Psoas muscle (tissue), 8 donors: ENCODE measurements at places on chromosomes 3 and 15. TPM values are rescaled to one million over a fixed set of nuclear protein-coding genes. Genes with fewer than 3 reads are reported as not detected.

DNA sequence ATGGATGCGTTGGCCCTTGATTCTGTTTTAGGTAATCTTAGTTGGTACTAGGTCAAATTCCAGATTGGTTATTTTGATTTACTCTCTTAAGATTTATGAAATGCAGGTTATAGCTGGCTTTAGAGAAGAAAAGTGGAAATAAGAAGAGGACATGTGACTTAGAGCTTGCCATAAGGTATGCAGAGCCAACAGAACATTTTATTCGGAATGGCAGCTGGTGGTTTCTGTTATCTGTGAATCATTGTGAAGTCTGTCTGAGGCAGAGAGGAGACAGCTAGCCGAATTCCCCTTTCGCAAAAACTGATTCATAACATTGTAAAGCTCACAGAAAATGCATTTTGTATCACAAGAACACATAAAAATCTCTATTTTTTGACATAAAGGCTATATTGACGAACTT lies 82.1 kb downstream of the FILIP1L start:
- no peak for DNase-seq

- no peak for DNase-seq
Measured at GRCh38 chr3:86104154-86104553, 886.8 kb downstream of the VGLL3 start.

DNA sequence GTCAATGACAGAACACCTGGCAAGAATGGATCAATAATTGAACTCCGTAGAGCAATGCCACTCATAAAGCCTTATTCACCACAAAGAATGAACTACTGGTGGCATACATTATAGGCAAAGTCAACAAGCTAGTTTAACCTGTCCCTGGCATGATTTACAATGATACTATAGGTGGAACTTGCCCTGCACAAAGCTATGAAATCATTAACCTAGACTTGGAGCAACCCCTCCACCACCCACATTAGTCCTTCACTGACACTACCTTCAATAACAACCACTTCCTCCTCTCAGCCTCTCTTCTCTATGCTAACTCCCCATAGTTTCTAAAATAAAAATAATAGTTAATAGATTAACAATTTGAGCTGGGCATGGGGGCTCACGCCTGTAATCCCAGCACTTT lies 54.4 kb downstream of the ACAP2 start:
- DNase-seq: no peak

Gene NOX5
- 0.03 TPM for polyA plus RNA-seq

DNA sequence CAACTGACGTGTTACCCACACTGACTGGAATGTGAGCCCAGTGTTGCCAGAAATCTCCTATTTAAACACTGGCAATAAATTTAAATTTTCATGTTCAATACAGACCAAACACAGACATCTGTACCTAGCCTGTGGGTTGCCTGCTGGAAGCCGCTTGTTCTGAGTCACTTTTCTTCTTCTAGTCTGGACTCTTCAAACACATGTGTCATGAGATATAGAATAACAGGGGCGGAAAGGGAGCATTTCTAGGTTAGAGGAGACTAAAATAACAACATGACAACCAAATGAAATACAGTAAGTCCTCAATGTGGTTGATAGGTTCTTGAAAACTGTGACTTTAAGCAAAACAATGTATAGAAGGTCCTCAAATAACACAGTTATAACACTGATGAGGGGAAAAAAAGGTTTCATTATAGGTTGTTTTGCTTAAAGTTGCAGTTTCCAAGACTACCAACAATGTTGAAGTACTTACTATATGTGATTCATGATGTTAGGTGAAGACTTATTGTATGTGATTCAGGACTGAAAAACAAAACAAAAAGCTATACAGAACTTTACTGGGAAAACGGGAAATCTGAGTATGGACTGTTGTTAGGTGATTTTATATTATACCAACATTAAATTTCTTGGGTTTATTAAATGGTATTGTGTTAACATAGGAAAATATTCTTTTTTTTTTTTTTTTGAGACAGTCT lies 63.1 kb downstream of the PRKAR2A start:
- no peak for DNase-seq

- no peak for DNase-seq
Measured at GRCh38 chr3:9622438-9622837, 26.9 kb upstream of the MTMR14 start.

Gene LIPC
- 0.01 TPM for polyA plus RNA-seq

DNA sequence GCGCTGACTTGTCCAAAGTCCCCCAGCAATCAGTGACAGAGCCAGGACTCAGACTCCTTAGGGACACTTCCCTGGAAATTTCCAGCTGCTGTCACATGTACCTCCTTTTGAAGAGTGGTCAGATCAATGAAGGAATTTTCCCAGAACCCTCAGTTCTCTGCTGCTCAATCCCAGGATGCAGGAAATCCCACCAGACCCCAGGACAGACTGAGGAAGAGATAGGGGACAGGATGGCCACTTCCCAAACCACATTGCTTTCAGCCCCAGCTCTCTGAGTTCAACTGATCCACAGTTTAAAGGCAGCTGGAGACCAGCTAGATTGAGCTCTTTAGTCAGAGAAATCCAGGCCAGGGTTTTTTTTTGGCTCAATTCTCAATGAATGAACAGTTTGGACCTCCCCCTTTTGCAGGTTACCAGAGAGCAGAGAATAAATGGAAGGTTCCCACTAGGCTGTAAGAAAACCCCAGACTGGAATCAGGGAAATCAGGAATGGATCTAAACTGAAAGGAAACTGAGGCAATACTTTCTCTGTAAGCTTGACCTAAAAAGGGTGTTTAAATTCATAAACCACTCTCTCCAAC lies 1.5 kb downstream of the CYP1A1 start:
- no peak for DNase-seq

Gene XCR1
- 0.01 TPM for polyA plus RNA-seq

GRCh38 chr15:43702174-43702573 lies 8.5 kb downstream of the CKMT1A start:
- no peak for DNase-seq

- no peak for DNase-seq
Measured at GRCh38 chr15:71804226-71804625, 6.1 kb upstream of the NR2E3 start.

Gene DUOX1
- polyA plus RNA-seq: 0.03 TPM

DNA sequence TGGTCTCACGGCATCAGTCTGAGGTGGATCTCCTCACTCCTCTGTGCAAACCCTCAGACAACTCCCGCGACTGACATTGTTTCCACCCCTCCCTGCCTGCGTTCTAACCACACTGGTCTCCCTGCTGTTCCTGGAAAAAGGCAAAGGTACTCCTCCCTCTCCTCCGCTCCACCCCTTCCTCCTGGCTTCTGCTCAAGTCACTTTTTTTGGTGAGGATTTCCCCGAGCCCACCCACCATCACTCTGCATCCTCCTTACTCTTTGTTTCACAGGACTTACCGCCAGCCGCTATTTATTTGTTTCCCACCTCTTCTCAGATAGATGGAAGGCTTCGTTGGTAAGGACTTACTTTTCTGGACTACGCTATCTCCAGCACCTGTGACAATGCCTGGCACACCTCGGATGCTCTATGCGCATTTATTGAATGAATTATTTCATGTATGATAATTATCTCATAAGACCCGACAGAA lies 25.6 kb downstream of the PRR23E start:
- no peak for DNase-seq

Gene CISH
- 12.8 TPM for polyA plus RNA-seq

Gene TEX55
- 0.05 TPM for polyA plus RNA-seq

GRCh38 chr3:30342318-30343060 lies 263.9 kb upstream of the TGFBR2 start:
- no peak for DNase-seq

Gene SSUH2
- 0.11 TPM for polyA plus RNA-seq

- no peak for DNase-seq
Measured at GRCh38 chr15:71791975-71792374, 18.4 kb upstream of the NR2E3 start.

Gene THRB
- 16.2 TPM for polyA plus RNA-seq

GRCh38 chr3:150344079-150344759 lies 63.9 kb upstream of the TSC22D2 start:
- DNase-seq: no peak

DNA sequence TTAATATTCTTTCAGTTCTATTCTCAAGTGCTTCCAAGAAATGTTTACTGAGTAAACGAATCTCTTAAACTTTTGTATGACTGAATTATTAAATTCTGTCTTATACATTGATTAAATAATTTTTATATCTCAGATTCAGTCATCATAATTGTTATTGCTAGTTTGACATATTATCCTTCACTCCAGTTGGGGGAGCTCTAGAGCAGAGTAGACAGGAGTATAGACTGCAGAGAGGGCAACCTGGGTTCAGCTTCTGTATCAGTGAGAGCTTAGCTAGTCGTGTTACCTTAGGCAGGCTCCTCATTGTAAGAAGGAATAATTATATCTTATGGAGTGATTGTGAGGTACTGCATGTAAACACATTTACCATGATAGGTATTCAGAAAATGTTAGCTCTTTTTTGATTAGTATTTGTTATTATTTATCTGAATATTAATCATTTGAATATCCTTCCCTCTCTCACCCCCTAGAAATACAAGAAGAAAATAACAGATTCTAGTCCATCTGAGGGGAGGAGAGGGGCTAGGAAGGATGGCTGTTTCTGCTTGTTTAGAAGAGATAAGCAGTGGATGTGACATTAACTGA lies 31.0 kb upstream of the ZCWPW2 start:
- DNase-seq: no peak

Gene MITF
- polyA plus RNA-seq: 49.9 TPM

Gene LTF
- polyA plus RNA-seq: 0.73 TPM

Gene KCNH8
- not detected for polyA plus RNA-seq

DNA sequence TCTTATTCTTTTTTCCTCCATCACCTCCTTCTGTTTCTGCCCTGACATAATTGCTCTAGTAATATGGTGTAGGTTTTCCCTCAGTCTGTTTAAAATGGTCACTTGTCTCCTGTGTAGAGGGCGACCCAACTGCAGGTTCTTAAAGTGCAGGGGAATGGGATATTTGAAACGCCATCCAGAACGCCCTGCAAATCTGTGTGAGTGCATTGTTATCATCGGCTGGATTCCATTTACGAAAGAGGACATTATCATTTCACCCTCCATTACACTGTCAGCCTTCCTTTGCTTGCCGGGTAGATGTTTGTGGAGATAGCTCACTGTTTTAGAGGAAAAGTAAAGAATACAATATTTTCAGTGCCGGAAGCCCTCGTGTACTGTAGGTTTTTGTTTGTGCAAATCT lies 354.0 kb downstream of the LRTM1 start:
- no peak for DNase-seq

DNA sequence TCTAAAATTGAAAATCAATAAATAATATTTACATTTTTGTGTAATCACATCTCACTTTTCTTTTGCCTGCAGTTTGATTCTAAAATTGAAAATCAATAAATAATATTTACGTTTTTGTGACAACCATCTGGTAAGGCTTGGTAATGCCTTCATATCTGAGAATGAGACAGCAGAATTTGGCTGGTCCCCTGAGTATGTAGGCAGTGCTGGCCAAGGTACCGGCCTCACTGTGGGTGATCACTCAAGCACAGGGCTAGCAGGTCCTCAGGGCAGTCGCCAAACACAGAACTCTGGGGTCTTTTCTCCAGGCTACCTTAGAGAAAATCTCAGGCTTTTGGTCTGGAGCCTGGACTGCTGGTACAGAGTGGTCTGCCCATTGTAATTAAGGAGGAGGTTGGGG lies 26.2 kb downstream of the RTP3 start:
- DNase-seq: no peak

- no peak for DNase-seq
Measured at GRCh38 chr3:78825858-78826215, 942.0 kb downstream of the ROBO1 start.

Gene ZNF620
- polyA plus RNA-seq: 1.1 TPM

- no peak for DNase-seq
Measured at GRCh38 chr3:11272906-11273574, 843 bp downstream of the ATG7 start.

DNA sequence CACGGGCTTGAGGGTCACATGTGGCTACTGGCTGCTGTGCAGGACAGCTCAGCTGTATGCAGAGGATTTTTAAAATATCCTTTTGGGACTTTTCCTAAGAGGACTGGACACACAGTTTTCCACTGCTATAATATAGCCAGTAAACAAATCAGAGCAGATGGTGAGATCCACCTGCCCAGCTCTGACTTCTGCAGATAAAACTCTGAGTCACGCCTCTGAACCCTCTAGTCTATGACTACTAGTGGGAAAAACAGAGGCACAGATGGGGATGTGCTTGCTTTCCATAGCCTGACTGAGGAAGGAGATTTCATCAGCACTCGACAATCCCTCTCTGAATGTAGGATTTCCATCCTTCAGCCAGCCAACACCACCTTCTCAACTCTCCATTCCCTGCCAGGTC lies 45.1 kb downstream of the COLQ start:
- DNase-seq: no peak

Gene ZBBX
- not detected for polyA plus RNA-seq

GRCh38 chr15:69719527-69720240 lies 267.1 kb downstream of the RPLP1 start:
- DNase-seq: no peak

GRCh38 chr15:73442968-73443367 lies at the start of gene REC114:
TSS of gene REC114 (plus strand) at chr15:73443164. CDS start at chr15:73443186, 22 bp downstream.
- DNase-seq: no peak

DNA sequence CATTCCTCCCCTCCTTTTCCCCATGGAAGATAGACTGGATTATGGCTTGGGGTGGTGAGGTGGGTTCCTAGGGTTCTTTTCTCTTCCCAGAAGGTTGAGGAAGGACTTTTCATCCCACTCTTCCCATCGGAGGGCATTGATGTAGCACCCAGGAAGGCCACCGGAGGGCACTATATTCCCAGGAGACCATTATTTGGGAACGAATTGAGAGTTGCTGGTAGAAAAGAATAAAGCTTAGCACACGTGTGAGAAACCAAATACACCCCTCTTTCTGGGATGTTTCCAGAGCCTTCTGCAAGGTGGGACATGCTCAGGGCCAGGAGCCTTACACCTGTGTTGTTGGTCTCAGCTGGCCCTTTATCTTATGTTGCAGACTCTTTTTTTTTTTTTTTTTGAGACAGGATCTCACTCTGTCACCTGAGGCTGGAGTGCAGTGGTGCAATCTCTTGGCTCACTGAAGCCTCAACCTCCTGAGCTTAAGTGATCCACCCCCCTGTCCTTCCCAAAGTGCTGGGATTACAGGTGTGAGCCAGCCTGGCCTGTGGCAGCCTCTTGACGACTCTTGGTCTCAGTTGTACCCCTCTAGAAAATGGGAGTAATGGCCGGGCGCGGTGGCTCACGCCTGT lies 6.3 kb upstream of the CDC25A start:
- DNase-seq: no peak

- peak; percentile 72 for DNase-seq
Measured at GRCh38 chr15:89206908-89207331, 14.5 kb downstream of the RLBP1 start.

GRCh38 chr3:41199866-41200668 lies 762 bp downstream of the CTNNB1 start:
- DNase-seq: no peak

- no peak for DNase-seq
Measured at GRCh38 chr3:34202975-34203374, 404.5 kb downstream of the PDCD6IP start.
